ENCODE measurements at places on chromosomes 13 and 19. TPM values are rescaled to one million over a fixed set of nuclear protein-coding genes. Genes with fewer than 3 reads are reported as not detected.

KIR3DL2 gene
- 0.61 TPM for total RNA-seq

DNA sequence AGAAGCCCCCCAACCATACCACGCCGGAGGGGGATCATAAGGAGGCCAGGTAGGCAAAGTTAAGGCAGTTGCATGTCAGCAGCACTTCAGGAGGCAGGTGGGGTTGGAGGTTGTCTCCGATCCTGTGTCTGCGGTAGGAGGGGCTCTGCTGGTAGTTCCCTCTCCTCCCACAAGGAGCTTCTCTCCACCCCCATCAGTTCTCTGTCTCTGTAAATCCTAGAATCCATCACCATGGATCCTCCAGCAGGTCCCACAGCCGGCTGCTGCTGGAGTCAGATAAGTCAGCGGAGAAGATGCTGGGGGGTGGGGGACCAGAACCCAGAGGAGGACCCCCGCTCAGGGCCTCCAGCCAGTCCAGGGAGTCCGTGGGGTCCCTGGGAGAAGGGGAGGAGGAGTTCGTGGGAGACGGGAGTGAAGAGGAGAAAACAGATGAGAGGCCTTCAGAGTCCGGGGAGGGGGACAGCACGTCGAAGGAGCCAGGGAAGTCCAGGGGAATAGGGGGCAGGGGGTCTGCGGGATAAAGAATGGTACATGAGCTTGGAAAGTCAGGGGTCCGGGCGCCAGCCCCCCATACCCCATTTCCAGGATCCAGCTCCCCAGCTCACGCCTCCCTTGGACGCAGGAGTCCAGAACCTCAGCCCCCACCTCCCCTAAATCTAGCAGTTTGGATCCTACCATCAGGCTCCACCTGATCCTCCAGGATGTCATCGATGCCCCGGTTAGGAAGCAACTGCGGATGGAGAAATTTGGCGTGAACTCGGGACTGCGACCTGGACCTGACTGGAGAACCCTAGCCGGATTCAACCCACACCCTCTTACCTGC, 6.3 kb downstream of the MAMSTR start:
- no peak for DNase-seq

GRCh38 chr13:98454389-98454881, 122.5 kb downstream of the STK24 start:
- DNase-seq = no peak

- no peak for DNase-seq
These were observed 787.9 kb upstream of the KLHL1 start for GRCh38 chr13:70896136-70896535.

GRCh38 chr19:18519962-18520847, 1.7 kb downstream of the ELL start:
- DNase-seq = peak; percentile 51

ZNF600 gene
- 24.5 TPM for total RNA-seq

- no peak for DNase-seq
These were observed 228.5 kb downstream of the NDFIP2 start for GRCh38 chr13:79709471-79709870.

ELL gene
- 46.4 TPM for total RNA-seq

SIGLECL1 gene
- total RNA-seq = not detected

DNA sequence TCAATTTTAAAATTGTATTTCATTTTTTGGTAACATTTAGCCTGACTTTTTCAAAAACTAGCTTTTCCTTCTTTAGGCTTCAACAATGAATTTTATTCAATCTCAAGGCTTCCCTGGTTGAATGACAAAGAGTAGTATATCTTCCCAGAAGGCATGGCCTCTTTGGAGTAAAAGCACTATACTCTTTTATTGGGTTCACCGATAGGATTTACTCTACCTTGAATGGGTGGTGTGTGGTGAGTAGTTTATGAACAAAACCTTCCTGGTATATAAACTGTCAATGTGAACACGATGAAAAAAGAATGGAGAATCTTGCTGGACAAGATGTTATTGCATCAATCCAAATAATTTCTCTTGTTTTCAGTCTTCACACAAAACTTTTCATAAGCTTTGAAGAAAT, 167.7 kb downstream of the DACH1 start:
- DNase-seq = no peak

PSG11 gene
- total RNA-seq = not detected

GRCh38 chr19:46872967-46873366, 12.2 kb downstream of the ARHGAP35 start:
- DNase-seq = no peak

GRCh38 chr19:28386066-28386465, 826.9 kb downstream of the UQCRFS1 start:
- DNase-seq = no peak

NKPD1 gene
- total RNA-seq = 1.2 TPM

ARHGEF1 gene
- total RNA-seq = 1,257 TPM

DNA sequence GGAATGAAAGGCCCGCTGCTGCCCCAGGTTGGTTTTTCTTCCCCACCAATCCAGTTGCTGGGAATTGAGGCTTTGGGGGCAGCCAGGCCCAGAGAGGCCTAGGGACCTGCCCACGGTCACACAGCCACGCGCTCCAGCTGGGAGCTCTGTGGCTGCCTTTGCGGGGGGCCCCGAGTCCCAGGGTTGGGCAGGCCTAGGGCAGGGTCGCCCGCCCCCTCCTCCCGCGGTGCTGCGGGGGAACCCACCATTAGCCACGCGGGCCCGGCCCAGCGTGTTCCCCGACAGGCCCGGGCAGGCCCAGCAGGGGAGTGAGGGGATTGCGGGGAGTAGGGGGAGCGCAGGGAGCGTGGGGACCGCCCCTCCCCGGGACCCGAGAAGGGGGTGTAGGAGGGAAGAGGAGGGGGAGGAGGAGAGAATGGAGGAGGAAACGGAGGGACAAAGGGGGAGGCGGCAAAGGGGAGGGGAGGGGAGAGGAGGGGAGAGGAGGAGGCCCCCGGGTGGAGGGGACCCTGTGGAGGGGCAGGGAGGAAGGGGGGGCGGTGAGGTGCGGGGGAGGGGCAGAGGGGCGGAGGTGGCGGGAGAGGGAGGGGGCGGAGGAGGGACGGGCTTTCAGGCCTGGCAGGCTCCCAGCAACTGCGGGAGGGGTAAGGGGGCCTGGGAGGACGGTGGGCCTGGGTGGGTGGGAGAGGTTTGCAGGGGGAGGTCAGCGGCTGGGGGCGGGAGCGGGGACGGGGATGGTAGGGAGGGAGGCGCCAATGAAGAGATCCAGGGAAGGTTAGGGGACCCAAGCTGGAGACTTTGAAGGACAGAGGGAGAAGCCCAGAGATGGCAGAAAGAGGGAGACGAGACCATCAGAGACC, 12.9 kb upstream of the TLE2 start:
- no peak for DNase-seq

GRCh38 chr13:59399513-59399912, 764.2 kb downstream of the DIAPH3 start:
- no peak for DNase-seq

DNA sequence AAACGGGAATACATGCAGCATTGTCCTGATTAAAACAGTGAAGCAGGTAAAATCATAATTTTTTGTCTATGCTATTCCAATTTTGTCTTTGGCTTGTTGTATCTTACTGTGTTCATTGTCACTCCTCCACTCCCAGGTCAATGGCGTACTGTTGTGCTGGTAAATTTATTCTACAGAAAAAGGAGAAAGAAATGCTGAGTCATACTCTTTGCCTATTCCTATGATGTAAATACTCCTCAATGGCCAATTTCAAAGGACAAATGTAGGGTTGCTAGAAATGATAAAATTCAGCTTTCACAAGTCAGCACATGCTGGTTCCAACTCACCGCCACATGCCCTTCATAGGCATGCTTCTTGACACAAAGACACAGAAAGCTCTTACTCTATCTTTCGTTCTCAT, 694.4 kb upstream of the PCDH20 start:
- no peak for DNase-seq

- DNase-seq = peak; percentile 97
These were observed at the start of gene ZNF554 for GRCh38 chr19:2819540-2820111. Gene ZNF554 (plus strand): TSS chr19:2819868. CDS start chr19:2820072, 204 bp downstream.

PDX1 gene
- total RNA-seq = not detected

MCF2L gene
- total RNA-seq = 22.5 TPM

- no peak for DNase-seq
These were observed 14.4 kb upstream of the CEBPA start for GRCh38 chr19:33316541-33317264.

GRCh38 chr19:543910-544608, at the start of gene GZMM:
Gene GZMM (plus strand): TSS chr19:544053. CDS start chr19:544072, 19 bp downstream.
- peak; percentile 83 for DNase-seq

GRCh38 chr19:2477732-2478191, 1.8 kb downstream of the GADD45B start:
- peak; percentile 50 for DNase-seq
